Fibroblast of pulmonary artery (primary cell): ENCODE measurements at places on chromosomes 1 and 21.

- no peak for DNase-seq
These were observed 45.5 kb downstream of the NCF2 start for GRCh38 chr1:183544598-183545297.

- DNase-seq = no peak
These were observed 28.5 kb upstream of the ABCG1 start for GRCh38 chr21:42190486-42190863.

GRCh38 chr1:94560333-94560732, 18.8 kb upstream of the F3 start:
- DNase-seq = no peak

GRCh38 chr1:38208716-38209632, 162.4 kb upstream of the POU3F1 start:
- peak; percentile 2 for DNase-seq

- DNase-seq = peak; percentile 87
These were observed 20.0 kb upstream of the EPHA2 start for GRCh38 chr1:16175610-16176553.

DNA sequence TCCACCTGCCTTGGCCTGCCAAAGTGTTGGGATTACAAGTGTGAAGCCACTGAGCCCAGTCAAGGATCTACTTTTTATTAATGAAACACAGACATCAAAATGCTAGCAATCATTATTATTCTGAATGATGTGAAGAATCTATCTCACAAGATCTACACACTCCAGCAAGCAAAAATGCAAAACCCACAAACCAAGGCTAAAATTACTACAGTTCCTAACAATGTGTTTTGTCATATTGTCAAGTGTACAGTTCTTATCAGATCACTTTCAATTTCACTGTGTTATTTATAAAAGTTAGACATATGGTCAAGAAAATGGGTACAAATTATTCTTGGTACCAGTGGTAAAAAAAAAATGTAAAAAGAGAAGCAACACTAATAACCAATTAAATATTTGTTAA, 61.3 kb upstream of the SDC3 start:
- no peak for DNase-seq

DNA sequence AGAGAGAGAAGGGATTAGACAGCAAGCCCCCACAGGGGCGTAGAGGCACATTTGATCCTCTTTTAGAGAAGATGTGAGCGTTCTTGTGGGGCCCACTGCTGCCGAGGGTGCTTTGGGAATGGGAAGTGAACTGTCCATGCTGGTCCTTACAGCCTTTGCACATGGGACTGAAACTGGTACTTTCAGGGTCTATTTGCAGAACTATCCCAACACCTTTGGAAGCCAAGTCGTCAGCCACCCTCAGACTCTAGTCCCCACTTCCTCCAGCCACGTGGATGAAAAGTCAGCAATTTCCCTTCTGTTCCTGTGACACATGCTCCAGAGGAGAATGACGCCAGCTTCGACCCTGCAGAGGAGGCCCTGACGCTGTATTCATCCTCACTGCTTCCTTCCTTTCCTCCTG, 2.6 kb upstream of the RAB7B start:
- no peak for DNase-seq

DNA sequence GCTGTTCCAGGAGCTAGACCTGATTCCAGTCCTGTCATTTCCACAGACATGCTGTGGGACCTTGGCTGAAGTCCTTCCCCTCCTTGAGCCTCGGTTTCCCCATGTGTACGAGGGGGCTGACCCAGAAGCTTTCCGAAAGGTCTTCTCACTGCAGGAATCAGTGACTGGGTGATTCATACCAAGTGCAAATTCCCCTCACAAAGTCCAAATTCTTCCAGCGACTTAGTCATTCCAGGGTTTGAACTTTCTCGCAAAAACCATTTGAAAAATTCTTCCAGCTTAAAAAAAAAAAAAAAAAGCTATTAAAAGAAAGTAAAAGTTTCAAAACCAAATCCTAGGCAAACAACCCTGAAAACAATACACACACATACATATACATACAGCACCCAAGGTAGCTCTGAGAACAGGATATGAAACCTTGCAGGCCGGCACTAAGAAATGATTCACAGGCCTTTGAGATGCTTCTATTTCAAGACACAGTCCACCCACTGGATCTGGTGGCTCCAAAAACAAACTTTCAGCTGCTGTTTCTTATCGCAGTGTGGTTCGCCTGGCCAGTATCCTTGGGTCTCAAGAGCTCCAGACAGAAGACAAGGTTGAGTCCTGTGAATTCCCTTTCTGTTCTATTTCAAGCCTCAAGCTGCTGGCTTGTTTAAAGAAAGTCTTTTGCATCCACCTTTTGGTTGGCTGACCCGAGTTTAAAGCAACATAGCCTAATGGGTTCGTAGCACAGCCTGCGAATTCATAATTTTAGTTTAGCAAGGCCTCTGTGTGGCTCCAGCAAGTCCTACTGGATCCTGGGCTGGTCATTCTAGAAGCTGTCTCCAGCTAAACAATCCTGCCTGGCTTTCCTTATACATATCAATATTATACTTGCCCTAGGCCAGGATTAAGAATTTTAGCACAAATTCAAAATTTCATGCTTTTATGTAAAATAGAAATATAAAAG, 18.0 kb upstream of the ID3 start:
- DNase-seq = peak; percentile 92

- DNase-seq = no peak
These were observed 30.0 kb upstream of the UBE2U start for GRCh38 chr1:64173336-64173940.

DNA sequence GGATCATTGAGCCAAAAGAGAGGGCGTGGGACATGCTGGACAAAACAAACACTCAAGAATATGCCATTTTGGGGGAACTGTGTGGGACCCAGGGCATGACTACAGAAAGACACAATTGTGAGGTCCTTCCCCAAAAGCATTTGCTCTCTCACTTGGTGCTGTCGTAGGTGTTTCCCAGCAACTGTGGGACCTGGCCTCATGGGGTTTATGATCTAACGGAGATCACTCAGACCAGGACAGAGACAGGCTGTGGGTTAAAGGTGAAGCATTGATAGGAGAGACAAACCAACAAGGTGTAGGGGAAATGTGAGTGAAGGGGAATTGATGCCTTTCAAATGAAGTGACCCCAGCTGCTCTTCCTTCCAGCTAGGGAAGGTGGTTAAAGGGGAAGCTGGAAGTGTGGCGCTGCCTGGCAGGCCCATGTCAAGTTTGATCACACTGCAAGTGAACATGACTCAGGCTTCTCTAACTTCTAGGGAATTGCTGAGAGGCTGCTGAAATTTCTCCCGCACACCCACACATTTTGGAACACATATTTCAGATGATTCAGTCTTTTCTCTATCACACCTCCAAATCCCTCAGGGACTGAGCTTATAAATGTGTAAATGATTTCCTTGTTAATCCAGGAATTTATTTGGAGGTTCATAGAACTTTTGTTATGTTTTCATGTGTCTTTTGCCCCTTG, 30.2 kb downstream of the TRAF5 start:
- DNase-seq = peak; percentile 52

DNA sequence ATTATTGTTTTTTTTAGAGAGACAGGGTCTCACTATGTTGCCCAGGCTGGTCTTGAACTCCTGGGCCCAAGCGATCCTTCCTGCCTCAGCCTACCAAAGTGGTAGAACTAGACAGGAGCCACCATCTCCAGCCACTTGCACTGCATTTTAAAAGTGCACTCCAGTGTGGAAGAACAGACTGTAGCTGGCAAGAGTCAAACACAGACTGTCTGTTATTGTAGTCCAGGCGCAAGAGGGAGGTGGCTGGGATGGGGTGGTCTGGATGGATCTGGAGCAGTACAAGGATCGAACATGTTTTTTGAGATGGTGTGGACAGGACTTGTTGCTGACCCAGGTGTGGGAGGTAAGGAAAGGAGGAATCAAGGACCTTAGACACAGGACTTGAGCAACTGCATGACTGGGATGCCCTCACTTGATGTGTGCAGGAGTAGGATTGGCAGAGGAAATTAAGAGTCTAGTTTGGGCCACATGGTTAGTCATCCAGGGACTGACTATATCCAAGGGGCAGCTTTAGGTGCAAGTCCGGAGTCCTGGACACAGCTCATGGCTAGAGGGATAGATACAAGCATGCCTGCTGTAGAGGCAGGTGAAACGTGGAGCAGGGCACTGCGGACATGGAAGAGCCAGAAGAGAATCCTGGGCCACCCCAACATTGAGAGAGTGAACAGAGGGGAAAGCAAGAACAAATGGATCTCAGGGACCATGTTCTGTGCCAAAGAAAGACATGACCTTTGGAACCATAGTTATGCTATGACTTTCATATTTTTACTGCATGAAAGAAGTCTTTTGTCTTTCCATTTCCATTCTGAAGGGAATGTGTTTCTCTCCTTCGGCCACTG, 42.0 kb downstream of the ELK4 start:
- DNase-seq = no peak

GRCh38 chr1:241443561-241443960, 76.0 kb downstream of the FH start:
- DNase-seq = no peak

GRCh38 chr1:204278958-204279357, 65.2 kb upstream of the GOLT1A start:
- DNase-seq = no peak
